Stomach (tissue), 19 donors: ENCODE measurements at places on chromosomes 12 and 14. TPM values are rescaled to one million over a fixed set of nuclear protein-coding genes. Genes with fewer than 3 reads are reported as not detected.
A peak's percentile ranks its signal among the peaks of the same experiment; 100 is the strongest.

- DNase-seq, result no peak
- H3K4me3 ChIP-seq, result no peak overlapping the region
- H3K27ac ChIP-seq, result no peak overlapping the region
- H3K4me1 ChIP-seq, result no peaks in the 10 kb centered on the region
- H3K36me3 ChIP-seq, result no peaks in the 10 kb centered on the region
Observed at GRCh38 chr12:664075-664778, 982 bp upstream of the NINJ2 start.

- H3K4me3 ChIP-seq, result no peak overlapping the region
- H3K27me3 ChIP-seq, result no peaks in the 10 kb centered on the region
- H3K4me1 ChIP-seq, result no peaks in the 10 kb centered on the region
- DNase-seq, result no peak
Observed at GRCh38 chr14:101726954-101727302, 34.6 kb upstream of the PPP2R5C start.

DNA sequence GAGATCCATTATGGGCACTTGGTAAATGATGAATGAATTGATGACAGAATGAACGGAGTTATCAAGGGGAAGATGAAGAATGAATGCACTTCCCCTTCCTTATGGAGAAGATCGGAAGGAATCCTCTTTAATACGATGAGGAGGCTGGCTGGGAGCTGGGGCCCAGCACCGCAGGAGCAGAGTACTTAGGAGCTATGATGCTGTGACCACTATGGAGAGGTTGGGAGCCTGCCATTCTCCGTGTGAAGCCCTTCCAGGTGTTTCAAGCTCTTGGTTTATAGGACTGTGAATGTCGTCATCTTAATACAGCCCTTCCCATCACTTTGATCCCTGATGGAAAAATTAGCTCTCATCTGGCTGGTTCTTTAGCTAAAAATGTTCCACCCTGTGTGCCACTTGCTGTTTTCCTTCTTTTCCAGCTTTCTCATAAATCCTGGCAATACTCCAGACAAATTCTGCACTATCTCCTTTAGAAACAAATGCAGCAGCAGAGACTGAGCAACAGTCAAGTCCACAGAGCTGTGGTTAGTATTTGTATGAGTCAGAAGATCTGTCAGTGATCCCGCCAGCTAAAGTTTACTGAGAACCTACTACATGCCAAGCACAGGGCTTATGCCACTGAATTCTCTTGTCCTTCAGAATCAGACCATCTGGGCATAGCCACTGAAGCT is 263.1 kb upstream of the CRY1 start:
- no peak for DNase-seq
- no peaks in the 10 kb centered on the region for H3K4me1 ChIP-seq
- H3K27ac ChIP-seq, result no peak overlapping the region
- H3K27me3 ChIP-seq, result no peaks in the 10 kb centered on the region
- no peak overlapping the region for H3K4me3 ChIP-seq

DNA sequence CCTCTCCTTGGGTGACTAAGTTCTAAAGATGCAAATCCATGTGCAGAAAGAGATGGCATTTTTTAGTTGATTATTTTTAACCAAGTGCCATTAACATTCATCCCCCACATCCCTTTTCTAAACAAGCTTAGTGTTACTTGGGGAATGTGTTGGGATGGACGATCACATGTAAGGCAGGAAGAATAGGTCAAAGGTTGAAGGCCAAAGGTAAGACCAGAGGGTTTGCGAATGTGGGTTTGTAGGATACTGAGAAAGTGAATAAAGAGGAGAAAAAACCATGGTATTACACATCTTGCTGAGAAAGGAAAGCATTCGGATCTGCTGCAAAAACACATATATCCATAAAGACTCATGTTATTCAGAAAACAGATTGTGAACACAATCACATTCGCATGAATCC is 111.6 kb downstream of the GCH1 start:
- H3K36me3 ChIP-seq, result peaks cover 12% of the 10 kb centered on the region
- no peaks in the 10 kb centered on the region for H3K4me1 ChIP-seq
- no peak for DNase-seq
- H3K4me3 ChIP-seq, result no peak overlapping the region

- no peaks in the 10 kb centered on the region for H3K4me1 ChIP-seq
- H3K27ac ChIP-seq, result no peak overlapping the region
- H3K36me3 ChIP-seq, result no peaks in the 10 kb centered on the region
- DNase-seq, result no peak
- no peak overlapping the region for H3K4me3 ChIP-seq
Observed at GRCh38 chr14:23377573-23378563, 1.0 kb downstream of the CMTM5 start.

DNA sequence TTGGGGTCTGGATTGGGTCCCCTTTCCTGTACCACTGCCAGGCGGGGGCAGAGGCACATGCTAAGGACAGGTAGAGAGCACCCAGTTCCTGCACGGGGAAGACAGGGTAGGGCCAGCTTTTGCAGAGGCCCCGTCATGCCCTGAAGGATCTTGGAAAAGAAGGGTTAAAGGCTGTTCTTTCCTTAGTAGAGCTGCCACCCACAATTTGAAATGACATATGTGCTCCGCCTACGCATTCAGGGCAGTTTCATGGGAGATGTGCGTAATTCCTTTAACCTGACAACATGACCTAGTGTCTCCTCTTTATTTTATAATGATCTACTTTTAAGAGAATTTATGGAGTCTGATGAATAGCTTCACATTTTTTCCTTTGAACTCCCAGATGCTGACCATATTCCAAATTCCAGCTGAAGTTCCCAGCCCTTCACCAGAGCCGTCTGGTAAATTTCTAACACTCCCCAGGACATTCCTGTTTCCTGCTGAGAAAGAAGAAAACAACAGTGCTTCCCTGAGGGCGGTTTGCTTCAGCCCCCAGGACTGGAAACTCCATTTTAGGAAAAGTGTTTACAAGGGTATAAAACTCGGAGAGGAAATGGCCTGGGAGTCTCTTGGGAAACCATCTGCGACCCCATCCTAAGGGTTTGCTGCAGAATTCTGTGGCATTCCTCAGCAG is 58.9 kb upstream of the PLEKHG3 start:
- peaks cover 5% of the 10 kb centered on the region for H3K4me1 ChIP-seq
- H3K27ac ChIP-seq, result peak overlapping the region; percentile 82
- peak; percentile 86 for DNase-seq
- H3K4me3 ChIP-seq, result no peak overlapping the region
- no peaks in the 10 kb centered on the region for H3K27me3 ChIP-seq
- no peaks in the 10 kb centered on the region for H3K36me3 ChIP-seq

- H3K27me3 ChIP-seq, result no peaks in the 10 kb centered on the region
- no peak overlapping the region for H3K4me3 ChIP-seq
- no peaks in the 10 kb centered on the region for H3K36me3 ChIP-seq
- H3K4me1 ChIP-seq, result peaks cover 28% of the 10 kb centered on the region
- DNase-seq, result peak; percentile 80
Observed at GRCh38 chr12:42568952-42569915, 20.3 kb downstream of the PRICKLE1 start.

- no peak for DNase-seq
- H3K4me1 ChIP-seq, result no peaks in the 10 kb centered on the region
- H3K27ac ChIP-seq, result no peak overlapping the region
Observed at GRCh38 chr12:47268501-47269454, 189.0 kb upstream of the AMIGO2 start.

DNA sequence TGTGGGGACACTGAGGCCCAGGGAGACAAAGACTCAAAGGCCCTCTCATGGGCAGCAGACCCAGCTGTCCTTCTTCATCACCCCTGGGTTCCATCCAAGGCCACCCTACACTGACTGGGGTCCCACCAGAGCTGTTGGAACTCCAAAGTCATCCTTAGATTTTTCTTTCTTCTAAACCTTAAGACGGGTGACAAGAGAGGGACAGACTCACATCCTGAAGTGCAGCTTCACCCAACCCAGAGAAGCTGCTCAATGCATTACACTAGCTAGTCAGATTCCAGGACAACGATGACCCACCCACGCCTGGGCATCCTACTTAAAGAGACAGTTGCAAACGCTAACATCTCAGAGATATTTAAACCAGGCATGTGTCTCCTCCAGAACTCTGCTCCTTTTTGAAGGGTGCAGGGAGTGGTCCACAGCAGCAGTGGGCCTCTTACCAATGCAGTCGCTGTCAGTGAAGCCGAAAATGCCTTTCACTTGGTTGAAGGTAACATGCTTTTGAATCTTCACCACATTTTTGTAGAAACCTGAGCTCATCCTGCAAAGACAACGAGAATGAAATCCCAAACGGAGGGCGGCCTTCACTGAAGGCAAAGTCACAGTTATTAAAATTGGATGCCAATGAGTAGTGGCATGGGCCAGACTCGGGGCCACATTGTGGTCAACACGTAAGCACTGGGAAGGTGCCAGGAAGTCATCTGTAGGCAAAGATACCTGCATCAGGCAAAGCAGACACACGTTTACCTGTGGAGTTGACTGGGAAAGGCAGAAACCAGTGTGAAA is 23.4 kb downstream of the SLC25A47 start:
- DNase-seq, result no peak
- H3K27ac ChIP-seq, result no peak overlapping the region
- peaks cover 9% of the 10 kb centered on the region for H3K4me1 ChIP-seq
- H3K36me3 ChIP-seq, result peaks cover 72% of the 10 kb centered on the region
- H3K4me3 ChIP-seq, result no peak overlapping the region

DNA sequence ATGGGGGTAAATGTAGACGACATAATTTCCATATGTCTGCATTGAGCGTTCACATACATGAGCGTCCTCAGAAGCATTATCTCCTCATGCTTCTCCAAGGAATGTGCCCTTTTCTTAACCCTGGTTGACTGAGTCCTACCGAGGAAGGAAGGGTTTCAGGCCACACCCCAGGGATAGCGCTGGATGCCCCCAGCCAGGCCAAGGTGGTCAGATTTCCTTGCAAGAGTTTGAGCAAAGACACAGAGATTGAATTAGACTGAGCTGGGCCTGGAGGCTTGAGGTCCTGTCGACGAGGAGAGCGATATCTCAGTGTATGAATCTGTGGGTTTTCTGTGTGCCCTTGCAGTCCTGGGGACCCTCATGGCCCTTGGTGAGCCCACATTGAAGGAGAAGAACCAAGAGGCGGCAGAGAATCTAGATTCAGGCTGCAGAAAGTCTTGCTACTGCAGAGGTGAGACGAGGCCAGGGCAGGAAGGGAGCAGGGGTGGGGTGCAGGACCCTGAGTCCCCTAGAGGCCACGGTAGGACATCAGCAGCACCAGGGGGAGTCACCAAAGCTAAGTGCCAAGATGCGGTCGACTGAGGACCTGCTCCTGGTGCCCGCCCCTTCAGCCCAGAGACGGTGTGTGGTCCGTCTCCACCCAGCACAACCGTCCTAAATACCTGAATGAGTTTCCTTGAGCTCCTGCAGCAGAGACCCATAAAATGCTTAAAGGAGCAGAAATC is 94.7 kb upstream of the DIO3 start:
- H3K4me1 ChIP-seq, result no peaks in the 10 kb centered on the region
- no peaks in the 10 kb centered on the region for H3K36me3 ChIP-seq
- DNase-seq, result no peak
- no peak overlapping the region for H3K27ac ChIP-seq

- H3K27ac ChIP-seq, result no peak overlapping the region
- no peaks in the 10 kb centered on the region for H3K4me1 ChIP-seq
- DNase-seq, result no peak
- peaks cover 4% of the 10 kb centered on the region for H3K27me3 ChIP-seq
Observed at GRCh38 chr14:70029296-70030132, 150.3 kb downstream of the SMOC1 start.

GRCh38 chr14:29558516-29558915 is 369.1 kb downstream of the PRKD1 start:
- H3K36me3 ChIP-seq, result no peaks in the 10 kb centered on the region
- no peaks in the 10 kb centered on the region for H3K27me3 ChIP-seq
- H3K4me1 ChIP-seq, result no peaks in the 10 kb centered on the region

GRCh38 chr12:71900091-71900490 is 38.6 kb upstream of the TPH2 start:
- H3K4me1 ChIP-seq, result no peaks in the 10 kb centered on the region
- no peak for DNase-seq
- peaks cover 87% of the 10 kb centered on the region for H3K36me3 ChIP-seq

- H3K27ac ChIP-seq, result no peak overlapping the region
- no peak overlapping the region for H3K4me3 ChIP-seq
- no peaks in the 10 kb centered on the region for H3K27me3 ChIP-seq
- DNase-seq, result no peak
- no peaks in the 10 kb centered on the region for H3K4me1 ChIP-seq
Observed at GRCh38 chr12:57329219-57329618, 78.2 kb upstream of the STAC3 start.

DNA sequence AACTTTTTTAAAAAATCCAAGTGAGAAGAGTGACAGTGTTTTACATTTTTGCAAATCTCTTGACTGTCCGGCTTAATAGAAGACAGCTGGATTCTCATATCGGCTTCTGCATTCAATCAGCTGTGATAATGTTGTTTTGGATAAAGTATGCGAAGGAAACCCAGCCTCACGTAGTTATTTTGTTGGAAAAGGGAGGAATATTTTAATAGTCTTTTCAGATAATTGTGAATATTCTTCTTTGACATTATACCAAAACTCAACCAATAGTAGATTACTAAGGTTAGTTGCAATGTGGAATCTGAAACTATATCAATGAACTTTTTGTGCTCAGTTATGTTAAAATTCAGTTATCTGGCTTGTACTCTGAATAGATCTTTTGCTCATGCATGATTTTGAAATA is 276.5 kb downstream of the ZFP36L1 start:
- DNase-seq, result no peak
- H3K4me3 ChIP-seq, result no peak overlapping the region
- no peak overlapping the region for H3K27ac ChIP-seq
- H3K4me1 ChIP-seq, result peaks cover 47% of the 10 kb centered on the region
- no peaks in the 10 kb centered on the region for H3K27me3 ChIP-seq
- H3K36me3 ChIP-seq, result no peaks in the 10 kb centered on the region

- no peaks in the 10 kb centered on the region for H3K36me3 ChIP-seq
- DNase-seq, result no peak
- peak overlapping the region; percentile 9 for H3K4me3 ChIP-seq
- peak overlapping the region; percentile 81 for H3K27ac ChIP-seq
- no peaks in the 10 kb centered on the region for H3K4me1 ChIP-seq
Observed at GRCh38 chr12:47214001-47214619, 134.4 kb upstream of the AMIGO2 start.

- no peaks in the 10 kb centered on the region for H3K27me3 ChIP-seq
- H3K36me3 ChIP-seq, result no peaks in the 10 kb centered on the region
- no peak for DNase-seq
- H3K4me3 ChIP-seq, result no peak overlapping the region
- no peak overlapping the region for H3K27ac ChIP-seq
Observed at GRCh38 chr12:110560048-110560447, 23.1 kb downstream of the PPTC7 start.

- peak; percentile 80 for DNase-seq
- H3K27me3 ChIP-seq, result peaks cover 41% of the 10 kb centered on the region
- no peak overlapping the region for H3K4me3 ChIP-seq
- no peaks in the 10 kb centered on the region for H3K36me3 ChIP-seq
- H3K4me1 ChIP-seq, result peaks cover 65% of the 10 kb centered on the region
Observed at GRCh38 chr14:24315807-24316596, 4.7 kb downstream of the LTB4R start.

HOXC11 gene
- polyA plus RNA-seq, result not detected

PTPRB gene
- polyA plus RNA-seq, result 1.8 TPM

SLC4A8 gene
- polyA plus RNA-seq, result 0.35 TPM

CDCA3 gene
- polyA plus RNA-seq, result 2.1 TPM

DBX2 gene
- polyA plus RNA-seq, result not detected
